ENCODE measurements at places on chromosomes 2 and 18.

GRCh38 chr18:40109252-40110049, 1845.6 kb upstream of the PIK3C3 start:
- DNase-seq, result no peak

DNA sequence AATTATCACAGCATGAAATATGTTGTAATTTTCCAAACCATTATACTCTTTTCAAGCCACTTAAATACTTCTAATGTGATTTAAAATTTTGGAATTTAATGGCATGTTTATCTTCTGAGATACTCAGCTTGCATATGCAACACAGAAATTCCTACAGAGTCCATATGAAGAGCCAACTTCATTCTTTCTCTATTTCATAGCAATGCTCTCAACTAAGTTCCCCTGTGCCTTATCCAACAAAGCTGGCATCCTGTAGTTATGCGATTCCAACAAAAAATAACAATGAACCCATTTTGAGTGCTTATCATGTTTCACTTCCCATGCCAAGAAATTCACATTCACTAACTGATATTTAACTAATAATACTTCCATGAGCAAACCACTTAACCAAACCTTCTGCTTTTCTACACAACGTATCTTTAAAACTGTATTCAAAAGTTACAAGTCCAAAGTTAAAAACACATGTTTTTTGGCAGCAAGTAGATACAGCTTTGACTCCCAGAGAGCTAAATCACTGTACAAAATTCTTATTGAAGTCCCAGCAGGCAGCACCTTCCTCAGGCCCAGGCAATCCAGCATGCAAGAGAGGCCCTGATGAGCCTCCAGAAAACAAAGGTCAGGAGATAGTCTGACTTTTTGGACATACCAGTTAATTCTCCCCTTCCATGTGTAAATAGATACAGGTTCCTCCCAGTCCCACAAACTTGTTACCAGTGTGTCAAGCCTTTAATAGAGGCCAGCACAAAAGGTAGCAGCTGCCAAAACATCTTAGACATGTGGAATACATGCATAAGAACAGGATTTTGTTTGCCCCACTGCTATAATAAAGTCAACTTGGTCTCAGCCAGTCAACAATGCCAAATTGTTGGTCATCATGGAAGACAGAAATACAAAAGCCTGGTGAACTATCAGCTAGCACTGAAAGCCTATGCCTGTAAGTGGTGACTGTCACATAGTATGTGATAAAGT, 113.1 kb upstream of the WDR75 start:
- DNase-seq, result no peak

DNA sequence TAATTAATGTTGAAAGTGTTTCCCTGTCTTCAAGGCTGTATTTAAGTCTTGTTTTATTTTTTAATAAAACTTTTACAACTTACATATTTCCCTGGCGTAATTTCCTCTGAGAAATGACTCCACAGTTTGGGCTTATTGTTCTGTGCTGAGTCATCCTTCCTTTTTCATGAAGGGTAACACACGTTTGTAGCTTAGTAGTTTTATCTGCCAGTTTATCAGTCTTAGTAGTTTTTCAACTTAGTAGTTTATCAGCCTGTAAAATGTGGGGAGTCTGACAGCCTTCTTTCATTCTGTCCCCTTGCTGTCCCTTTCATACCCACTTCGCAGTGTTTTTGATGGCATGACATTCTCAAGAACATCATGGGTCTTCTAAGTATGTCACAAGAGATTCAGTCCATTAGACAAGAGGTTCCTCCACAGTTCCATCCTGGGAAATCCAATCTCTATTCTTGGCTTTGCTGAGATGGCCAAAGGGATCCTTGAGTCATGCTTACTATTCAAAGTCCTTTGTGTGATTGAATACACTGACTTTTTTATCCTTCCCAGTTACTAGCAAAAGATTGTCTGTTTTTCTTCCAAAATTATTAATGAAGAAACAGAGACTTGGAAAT, 60.0 kb upstream of the SGPP2 start:
- DNase-seq, result no peak

- DNase-seq, result no peak
Observed at GRCh38 chr2:216621292-216621691, 11.9 kb upstream of the IGFBP2 start.

DNA sequence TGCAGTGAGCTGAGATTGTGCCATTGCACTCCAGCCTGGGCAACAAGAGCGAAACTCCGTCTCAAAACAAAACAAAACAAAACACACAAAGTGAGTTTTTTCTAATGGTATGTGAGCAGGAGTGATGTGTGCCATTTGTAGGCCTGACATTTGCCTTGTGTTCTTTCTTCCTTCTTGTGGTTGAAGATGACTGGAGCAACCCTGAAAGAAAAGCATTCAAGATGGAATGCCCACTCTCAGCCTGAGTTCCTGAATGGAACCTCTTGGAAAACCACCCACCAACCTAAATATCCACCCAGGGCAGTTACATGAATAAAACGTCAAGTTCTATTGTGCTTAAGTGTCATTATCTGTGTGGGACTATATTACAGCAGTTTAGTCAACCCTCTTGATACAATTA, 26.5 kb downstream of the PGAP1 start:
- DNase-seq, result no peak

DNA sequence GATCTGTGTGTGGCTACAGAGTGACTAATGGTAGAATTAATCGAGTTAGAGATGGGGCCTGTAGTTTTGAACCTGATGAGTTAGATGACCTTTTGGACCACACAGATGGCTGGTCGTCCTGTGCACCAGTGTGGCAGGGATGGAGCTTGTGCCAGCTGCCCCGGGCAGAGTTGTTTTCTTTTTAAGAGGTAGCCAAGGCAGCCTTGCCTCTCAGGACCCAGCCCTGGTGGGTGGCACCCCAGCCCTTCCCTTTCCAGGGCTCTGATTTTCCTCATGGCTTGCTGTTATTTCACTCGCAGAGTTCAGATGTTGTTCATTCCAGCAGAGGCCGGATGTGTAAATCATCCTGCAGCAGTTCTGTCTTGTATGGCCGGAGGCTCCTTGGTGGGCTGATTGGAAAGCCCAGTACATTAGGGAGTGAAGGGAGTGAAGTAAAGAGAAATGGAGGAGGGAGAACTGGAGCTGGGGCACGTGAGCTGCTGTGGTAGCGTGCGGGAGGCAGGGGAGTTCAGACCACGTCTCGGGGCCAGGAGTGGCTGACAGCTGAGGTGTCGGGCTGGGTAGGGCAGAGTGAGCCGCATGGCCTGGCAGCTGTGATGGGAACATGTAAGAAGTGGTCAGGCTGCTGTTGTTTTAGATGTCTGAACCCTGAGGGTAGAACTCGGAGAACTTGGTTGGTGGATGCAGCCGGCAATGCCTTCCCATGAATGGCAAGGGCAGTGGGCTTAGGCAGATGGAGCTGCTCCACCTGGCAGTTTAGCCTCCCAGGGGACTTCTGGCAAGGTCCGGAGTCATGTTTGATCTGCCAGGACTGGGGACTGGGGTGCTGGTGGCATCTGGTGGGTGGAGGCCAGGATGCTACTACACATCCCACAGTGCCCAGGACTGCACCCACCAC, 28.8 kb downstream of the ASAP2 start:
- DNase-seq, result no peak

DNA sequence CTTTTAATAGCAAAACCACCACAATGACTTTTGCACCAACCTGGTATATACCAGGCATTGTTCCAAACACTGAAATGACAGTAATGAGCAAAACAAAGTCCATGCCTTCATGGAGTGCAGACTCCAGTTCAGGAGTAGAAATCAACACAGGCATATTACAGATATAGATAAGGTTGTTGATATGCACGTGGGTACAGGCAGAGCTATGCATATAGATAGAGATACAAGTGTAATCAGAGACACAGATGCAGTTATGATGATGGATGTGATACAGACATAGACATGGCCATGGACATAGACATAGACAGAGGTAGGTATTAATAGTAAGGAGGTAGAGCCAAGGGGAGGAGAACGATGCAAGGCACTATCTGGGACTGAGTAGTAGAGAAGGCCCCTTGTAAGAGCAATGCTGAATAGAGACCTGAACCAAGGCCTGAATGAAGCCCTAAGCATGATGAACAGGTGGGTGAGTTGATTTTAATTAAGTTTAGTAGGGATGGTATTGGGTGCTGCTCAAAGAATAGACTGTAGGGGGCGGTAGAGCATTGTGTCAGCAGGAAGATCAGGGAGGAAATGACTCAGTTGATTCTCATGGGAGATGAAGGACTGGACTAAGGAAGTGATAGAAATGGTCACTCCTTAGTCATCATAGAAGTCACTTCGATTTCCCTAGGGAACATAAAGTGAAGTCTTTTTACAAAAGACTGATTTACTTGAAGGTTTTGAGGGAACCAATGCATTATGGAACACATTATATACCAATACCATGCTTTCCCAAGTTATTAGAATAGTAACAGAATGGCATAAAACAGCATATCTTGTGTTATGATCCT, 39.4 kb downstream of the CMPK2 start:
- DNase-seq, result peak; percentile 64

DNA sequence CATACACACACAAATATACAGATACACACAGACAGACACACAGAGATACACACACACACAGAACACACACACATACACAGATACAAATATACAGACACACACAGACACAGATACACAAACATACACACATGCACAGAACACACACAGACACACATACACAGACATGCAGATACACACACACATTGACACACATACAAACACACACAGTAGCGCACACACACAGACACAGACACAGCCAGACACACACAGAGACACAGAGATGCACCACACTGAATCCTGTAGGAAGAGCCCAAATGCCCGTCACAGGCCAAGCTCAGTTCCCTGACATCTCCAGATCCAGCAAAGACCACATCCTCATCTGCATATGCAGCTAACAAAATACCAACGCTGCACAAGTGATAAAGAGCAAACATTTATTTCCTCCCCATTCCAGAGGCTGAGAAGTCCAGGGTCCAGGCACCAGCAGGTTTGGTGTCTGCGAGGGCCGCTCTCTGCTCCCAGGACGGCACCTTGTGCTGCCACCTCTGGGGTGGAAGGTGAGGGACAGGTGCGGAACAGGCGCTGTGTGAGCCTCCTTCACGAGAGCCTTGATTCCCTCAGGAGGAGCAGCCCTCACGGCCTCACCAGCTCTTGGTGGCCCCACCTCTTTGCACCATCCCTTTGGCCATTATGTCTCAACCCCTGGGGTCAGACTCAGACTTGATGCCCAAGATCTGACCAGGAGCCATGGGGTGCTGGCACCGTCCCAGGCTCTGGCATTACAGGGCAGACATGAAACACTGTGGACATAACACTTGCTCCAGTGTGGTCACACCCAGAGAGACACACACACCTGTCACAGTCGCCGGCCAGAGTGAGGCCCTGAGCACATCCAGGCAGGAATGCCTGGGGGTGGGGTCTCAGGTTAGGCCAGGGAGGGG, 108.7 kb downstream of the NDUFA10 start:
- DNase-seq, result no peak

GRCh38 chr2:69715964-69716363, 26.0 kb upstream of the ANXA4 start:
- no peak for DNase-seq

DNA sequence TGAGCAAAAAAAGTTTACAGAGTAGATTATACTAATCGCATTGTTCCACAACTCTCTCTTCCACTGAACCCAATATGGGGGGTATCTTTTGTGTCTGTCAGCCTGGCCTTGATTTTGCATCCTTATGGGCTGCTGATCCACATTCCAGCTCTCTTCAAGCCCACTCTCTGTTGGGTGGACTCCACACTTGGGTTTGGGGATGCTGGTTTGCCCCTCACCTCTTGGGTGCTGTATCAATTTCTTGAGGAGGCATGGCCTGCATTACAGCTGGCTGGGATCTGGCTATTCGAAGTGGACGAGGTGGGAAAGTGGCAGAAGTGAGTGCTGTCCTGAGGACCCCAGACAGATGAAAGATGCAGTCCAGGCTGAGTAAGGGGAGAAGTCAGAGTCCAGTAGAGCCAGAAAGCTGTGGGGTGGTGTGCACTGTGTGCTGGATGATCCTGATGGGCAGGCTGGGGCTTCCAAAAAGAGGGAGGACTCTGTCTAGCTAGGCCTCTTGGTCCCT, 141.4 kb downstream of the CAPN13 start:
- no peak for DNase-seq

DNA sequence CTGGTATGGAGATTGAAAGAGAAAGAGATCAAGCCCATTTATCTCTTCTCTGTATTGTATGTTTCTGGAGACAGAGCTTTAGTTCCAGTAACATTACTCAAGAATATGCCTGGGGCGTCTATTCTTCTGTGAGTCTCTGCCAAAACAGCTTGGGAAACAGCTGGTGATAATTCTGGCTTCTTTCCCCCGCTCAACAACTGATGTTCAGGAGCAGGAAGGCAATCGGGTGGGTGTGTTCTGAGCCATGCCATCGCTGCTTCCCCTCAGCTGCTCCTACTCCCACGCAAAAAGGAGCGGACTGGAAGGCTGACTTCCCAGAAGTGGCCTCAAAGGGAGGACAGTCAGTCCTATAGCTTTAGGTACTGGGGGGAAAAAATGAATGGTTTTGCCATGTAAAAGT, 695.1 kb downstream of the PLCL1 start:
- DNase-seq, result no peak

DNA sequence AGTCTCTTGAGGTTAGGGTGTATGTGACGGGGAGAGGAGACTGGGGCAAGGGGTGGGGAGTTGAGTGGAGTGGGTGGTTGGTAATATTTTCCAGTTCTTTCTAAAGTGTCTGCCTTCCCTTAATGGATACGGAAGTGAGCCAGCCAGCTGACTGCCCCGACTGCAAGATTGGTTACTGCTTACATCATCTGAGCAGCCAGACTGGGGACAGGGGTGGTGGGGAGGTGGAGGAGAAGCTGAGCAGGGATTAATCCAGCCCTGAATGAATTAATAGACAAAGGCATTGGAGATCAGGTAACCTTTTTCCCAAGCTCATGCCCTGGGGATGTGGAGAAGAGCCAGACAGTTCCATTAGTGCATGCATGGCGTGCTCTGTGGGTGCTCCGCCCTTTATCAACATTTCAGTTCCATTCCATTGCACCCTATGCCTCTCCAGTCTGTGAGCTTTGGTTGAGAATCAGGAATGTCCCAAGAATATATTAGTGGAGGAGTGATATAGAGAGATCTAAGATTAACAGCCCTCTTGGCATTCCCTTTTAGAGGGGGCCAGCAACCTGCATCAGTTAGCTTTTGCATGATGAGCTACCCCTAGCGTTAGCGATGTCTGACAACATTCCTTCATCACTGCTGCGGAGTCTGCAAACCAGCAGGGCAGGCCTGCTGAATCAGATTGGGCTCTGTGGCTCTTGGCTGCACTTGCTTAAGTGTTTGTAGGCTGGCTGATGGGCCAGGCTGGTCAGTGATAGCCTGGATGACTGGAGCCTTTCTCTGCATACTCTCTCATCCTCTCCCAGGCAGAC, 67.4 kb downstream of the TNP1 start:
- DNase-seq, result no peak

DNA sequence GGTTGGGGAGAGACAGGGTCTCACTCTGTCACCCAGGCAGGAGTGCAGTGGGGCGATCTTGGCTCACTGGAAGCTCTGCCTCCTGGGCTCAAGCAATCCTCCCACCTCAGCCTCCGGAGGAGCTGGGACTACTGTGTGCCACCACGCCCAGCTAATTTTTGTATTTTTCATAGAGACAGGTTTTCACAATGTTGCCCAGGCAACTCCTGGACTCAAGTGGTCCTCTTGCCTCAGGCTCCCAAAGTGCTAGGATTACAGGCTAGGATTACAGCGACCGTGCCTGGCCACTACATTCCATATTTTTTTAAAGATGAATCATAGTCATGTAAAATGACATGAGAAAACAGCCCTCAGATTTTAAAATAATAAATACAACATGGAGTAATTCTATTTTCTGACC, 32.3 kb downstream of the CWC22 start:
- DNase-seq, result no peak

GRCh38 chr2:134842930-134843490, 4.6 kb downstream of the ACMSD start:
- DNase-seq, result no peak

- no peak for DNase-seq
Observed at GRCh38 chr2:61690078-61690596, 152.0 kb upstream of the XPO1 start.
